ENCODE measurements at places on chromosomes 7 and 10.

DNA sequence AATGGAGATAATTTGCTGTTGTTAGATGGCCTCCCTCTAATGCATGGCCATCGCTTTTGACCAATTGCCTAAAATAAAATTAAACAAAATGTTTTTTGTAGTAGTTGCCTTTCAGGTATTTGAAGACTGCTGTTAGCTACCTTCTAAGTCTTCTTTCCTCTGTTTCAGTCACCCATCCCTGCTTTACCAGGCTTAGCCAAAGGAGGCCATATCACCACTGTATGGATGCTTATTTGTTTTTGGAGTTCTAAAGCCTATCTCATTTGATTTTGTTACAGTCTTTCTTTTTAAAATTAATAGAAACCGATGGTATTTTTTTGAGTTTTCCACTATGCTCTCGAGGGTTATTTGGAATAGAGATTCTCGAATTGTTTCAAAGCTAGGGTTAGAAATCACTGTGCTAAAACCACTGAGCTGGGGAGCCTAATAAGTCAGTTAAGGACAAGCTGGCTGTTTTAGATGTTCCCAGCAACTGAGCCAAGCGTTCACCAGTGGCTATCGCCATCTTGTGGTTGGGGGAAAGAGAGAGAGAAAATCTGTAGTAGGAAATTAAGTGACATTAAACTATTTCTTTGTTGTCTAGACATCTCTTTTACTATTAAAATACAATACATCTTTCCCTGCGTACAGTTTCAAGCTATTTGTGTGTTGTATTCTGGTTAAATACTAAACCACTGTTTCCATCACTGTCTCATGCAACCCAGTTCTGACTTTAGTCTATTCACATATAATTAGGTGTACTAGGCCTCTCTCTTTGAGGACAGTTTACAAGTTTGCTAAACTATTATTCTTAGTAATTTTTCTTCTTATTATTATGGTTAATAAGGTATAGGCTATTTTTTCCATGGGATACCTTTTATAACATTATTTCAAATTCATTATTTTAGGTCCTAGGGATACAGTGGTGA, 52.2 kb downstream of the GPR158 start:
- DNase-seq, result no peak

- DNase-seq, result no peak
Measured at GRCh38 chr7:116495736-116496135, 3.8 kb upstream of the CAV2 start.

DNA sequence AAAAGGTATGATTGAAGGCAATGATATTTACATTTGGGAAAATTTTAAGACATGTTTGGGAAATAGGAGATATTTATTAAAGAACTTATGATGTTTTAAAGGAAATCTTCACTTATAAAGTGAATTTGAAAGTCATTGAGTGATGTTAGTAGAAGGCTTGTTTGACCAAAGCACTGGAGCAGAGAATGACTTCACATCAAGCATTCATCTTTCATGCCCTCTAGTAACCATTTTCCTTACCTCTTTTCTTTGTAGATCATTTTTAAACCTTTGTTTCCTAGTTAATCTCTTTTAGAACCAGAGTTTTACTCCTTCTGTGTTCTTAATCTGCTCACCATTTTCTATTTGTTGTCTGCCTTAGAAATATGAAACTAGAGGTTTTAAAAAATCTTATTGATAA, 111.3 kb upstream of the FOXP2 start:
- no peak for DNase-seq

GRCh38 chr7:92698237-92698841, 108.1 kb upstream of the FAM133B start:
- DNase-seq, result no peak

GRCh38 chr7:134175334-134176036, 48.3 kb downstream of the LRGUK start:
- no peak for DNase-seq
